ENCODE measurements at places on chromosomes 16 and 17.

DNA sequence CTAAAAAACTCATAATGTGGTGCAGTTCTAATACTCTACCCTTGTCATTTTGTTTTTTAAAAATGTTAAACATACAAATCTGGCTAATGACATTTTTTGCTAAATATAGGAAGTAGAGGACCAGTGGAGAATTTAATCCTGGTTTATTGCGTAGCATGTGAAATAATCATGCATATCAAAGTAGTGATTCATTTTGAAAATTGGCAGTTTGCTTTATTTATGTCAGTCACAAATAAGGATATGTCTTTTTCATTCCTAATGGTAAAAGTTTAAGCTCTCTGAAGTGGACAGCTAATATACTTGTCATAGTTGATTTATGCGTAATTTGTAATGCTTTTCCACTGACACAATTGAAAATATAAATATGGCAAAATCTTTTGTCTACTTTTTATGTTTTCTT lies 224.2 kb downstream of the BCAS3 start:
- no peak for DNase-seq

- DNase-seq, result peak; percentile 40
These were observed 27.1 kb upstream of the SNN start for GRCh38 chr16:11640987-11641817.

- DNase-seq, result no peak
These were observed 6.1 kb upstream of the ITGAM start for GRCh38 chr16:31253642-31254045.

DNA sequence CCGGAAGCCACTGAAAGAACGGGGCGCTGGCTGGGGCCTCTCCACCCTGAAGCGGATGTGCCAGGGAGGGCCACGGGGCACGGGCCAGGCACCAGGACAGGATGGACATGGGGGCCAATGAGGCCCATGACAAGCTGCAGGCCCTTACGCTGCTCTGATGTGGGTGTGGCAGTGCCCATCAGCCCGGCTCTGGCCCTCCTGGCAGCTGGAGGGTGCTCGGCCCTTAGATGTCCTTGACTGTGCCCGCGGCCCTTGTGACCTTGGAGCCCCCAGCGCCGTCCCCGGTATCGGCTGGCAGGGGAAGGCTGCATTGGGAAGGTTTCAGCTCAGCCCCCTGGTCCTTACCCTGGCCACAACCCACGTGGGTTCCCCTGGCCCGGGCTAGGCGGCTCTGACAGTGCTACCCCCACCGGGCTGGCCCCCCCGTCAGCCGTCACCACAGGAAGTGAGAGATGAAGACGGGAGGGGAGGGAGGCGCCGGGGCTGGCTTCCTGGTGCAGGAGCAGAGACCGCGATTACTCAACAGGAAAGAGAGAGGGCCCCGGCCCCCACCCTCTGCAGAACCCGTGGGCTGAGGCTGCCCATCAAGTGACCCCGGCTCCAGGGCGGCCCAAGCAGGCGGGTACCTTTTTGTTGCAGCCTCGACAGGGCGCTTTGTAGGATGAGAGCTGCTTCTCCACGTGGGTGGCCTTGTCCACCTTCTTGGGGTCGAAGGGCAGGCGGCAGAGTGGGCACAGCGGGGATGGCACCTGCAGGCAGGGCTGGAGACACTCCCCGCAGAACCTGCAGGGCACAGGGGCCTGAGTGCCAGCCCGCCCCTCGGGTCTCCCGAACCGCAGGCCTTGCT lies 5.3 kb downstream of the RNF166 start:
- no peak for DNase-seq

- DNase-seq, result no peak
These were observed 11.5 kb upstream of the MMD start for GRCh38 chr17:55433029-55433628.

DNA sequence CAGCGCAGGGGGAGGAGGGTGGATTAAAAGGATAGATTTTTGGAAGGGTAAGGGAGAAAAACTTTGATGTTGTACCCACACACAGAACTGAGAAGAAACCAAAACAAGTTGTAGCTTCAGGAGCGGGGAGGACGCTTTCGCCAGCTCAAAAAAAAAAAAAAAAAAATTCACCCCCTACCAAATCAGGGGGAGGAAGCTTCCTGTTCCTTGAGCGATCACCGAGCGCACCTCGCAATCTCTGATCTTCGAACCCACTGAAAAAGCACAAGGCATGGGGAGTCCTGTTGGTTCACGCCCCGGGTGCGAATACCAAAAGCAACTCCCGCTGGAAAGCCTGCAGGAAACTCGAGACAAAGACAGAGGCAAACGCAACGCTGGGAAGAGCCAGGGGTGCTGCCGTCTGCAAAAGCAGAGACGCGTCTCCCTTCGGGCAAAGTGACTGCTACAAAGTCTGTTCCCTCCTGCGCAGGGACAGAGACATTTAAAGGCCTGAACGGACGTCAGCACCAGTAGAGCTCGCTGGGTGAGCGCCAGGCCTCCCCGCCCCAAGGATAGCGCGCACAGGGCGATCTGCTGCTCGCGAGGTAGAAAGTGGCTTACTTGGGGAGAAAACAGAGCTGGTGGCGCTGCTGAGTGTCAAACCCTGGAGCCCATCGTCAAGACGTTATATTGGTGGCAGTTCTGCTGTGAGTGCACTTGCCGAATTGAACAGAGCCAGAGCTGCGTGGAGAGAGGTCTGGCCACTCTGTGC lies 190.4 kb downstream of the USP22 start:
- DNase-seq, result no peak

DNA sequence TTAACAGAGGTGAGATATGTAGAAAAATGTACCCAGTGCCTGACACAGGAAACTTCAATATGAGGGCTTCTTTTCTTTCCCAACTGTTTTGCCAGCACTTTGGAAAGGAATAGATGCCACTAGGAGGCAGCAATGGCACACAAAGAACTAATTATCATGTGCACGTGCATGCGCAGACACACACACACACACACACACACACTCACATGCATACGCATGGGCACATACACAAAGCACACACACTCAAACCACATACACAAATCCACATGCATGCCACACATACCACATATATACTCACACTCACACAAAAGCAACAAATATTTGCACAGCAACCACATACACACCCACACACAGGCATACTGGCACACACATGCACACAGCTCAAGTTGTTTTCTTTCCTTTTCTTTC lies 8.8 kb upstream of the CEP112 start:
- peak; percentile 81 for DNase-seq

DNA sequence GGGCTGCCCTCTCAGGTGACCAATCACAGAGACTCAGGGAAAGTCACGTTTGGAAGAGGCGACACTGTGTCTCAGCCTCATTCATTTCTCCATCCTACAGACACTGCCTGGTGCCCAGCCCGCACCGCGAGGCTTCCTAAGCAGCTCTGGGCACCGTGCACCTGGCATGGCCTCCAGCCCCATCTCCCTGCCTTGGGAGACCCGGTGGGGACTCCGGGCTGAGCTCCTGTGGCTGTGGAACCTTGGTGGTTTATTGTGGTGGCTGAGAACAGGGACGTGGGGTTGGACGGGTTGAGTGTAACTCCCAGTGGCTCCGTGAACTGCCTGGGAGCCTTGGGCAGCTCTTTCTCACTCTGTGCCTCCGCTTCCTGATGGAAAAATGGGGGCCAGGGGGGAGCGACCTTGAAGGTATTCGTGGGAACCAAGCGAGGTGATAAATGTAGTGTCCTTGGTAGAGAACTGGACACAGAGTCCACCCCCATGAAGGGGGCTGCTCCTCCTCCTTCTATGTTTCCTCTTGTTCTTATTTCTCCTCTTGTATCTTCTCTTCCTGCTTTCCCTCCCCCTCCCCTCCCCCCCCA lies 215.4 kb downstream of the SEC14L1 start:
- no peak for DNase-seq

- DNase-seq, result peak; percentile 49
These were observed 34.6 kb downstream of the SLC38A8 start for GRCh38 chr16:84007965-84008364.

DNA sequence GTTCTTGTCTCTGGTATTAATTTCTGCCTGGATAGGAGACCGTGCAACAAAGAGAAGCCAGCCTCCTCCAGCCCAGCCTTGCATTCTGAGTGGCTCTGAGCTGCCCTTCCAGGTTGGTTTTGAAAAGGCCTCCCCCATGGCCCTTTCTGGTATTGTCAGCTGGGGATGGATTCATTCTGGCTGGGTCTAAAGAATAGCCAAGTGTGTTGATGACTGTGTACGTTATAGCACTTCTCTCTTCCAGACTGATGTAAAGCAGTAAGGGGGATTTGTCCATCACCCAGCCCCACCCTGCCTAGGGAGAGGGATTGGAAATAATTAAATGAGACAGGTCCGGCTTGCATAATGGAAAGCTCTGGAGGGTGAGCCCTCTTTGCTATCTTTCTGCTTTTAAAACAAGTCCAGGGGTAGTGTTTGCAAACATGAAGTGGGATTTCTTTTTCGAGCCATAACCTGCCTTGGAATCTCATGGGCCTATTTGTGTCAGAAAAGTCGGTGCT lies 146.4 kb downstream of the MSI2 start:
- DNase-seq, result no peak

Data from SJCRH30 (cell line).